Retina (tissue), 1 donor: ENCODE measurements at places on chromosomes 12 and 14.

GRCh38 chr14:54369343-54369742 lies 27.5 kb upstream of the CDKN3 start:
- DNase-seq = no peak

DNA sequence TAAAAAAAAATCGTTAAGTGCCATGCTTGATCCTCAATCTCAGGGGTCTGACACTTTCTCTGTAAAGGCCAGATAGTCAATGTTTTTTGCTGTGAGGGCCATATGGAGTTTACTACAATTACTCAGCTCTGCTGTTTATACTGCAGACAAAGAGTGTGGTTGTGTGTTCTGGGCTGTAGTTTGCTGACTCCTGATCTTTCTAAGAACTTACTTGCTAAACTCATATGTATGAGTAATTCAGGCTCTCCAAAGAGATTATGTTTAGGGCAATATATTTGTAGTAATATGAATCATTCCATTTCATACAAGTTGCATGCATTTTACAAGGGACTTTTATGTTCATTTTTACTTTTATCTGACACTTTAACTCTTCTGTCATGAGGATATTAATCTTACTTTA lies 188.2 kb downstream of the TMTC2 start:
- DNase-seq = no peak

DNA sequence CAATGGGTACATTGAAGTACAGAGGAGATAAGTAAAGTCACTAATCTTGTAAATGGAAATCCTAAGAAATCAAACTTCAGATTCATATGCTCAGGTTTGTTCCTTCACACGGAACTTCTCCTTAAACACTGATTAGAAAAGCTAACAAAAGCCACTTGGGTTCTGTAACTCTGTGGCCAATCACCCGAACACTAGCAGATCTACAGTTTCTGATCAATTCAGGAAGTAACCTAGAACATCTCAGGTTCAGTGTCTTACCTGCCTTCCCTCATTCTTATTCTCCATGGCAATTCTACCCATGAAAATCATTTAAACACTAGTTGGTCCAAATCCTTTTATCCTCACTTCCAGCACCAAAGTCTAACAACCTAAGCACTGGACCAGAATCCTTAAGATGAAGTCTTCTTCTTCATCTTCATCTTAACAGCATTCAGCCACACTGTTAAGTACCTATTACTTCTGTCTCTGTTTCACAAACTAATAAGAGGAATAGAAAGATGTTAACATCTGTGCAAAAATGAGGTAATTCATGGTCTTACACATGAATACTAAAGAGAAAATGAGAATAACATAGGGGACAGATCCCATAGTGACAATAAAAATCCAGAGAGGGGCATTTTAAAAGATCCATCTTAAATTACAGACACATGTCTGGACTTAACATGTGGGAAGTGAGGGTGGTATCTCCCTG lies 184.5 kb downstream of the SSPN start:
- no peak for DNase-seq

DNA sequence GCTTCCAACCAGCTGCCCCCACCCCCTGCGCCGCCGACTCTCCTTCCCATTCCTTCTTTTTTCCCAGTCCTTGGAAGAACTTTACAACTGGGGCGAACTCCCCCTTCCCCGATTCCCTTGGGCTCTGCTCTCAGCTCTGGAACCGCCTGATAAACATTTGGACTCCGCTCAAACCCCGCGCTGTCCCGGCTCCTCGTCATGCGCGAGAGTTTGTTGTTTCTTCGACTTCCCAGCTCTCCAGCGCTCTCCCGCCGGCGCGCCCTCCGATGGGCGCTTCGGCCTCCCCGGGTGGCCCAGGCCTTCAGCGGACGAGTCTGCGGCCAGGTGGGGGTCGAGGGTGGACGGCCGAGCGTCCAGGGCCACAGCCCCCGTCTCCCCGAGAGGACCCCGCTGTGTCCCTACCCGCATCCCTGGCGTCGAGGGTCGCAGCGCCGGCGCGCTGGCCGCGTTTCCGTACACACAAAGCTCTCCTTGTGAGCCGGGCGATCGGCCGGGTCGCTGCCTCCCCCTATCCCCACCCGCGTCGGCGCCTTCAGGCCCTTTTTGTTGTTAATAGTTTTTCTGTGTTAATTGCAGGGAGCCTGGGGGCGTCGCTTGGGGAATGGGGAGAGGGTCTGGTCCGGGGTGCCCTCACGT lies 847 bp downstream of the MMP14 start:
- DNase-seq = peak; percentile 84

DNA sequence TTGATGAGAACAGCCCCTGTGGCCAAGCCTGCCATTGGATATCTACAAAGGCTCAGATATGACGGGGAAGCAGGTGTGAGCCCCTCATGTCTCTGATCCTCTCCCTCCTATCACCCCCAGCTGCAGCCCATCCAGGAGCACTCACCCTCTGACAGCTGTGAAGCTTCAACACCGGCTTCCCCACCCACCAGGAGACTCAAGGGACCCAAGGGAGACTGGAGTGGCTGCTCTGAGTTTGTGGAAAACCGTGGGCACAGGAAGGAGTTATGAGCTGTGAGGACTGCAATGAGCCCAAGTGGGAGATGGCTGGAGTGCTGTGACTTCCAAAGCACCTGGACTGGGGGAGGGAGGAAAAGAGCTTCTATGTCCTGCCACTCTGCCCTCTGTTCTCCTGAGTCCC lies 7.9 kb downstream of the IFI27L2 start:
- no peak for DNase-seq

GRCh38 chr12:45402288-45402687 lies 186.4 kb downstream of the ANO6 start:
- DNase-seq = no peak

GRCh38 chr14:24607081-24607480 lies 2.4 kb downstream of the GZMH start:
- no peak for DNase-seq

DNA sequence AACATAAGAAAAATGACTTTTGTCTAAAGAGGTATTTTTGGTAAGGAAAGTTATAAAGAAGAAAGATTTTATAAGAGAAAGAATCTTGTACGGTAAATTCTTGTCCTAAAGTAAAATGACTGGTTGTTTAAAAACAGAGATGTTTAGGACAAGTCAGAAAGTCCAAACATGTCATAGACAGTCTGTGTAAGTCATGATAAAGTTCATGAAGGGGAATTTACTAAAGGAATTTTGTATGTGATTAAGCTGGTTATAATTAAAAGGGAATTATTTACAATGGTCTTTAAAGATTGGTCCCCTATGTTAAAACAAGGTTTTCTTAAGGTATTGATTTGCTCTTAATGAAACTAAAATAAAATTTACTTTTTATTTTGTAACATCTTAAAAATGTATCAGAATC lies 269.4 kb upstream of the CCDC196 start:
- DNase-seq = no peak

- no peak for DNase-seq
These were observed 11.6 kb downstream of the CHST11 start for GRCh38 chr12:104468371-104468770.

GRCh38 chr12:54419088-54419887 lies at the start of gene ITGA5:
ITGA5 (minus strand) TSS chr12:54419266; CDS start chr12:54419198, 68 bp downstream.
- peak; percentile 42 for DNase-seq

DNA sequence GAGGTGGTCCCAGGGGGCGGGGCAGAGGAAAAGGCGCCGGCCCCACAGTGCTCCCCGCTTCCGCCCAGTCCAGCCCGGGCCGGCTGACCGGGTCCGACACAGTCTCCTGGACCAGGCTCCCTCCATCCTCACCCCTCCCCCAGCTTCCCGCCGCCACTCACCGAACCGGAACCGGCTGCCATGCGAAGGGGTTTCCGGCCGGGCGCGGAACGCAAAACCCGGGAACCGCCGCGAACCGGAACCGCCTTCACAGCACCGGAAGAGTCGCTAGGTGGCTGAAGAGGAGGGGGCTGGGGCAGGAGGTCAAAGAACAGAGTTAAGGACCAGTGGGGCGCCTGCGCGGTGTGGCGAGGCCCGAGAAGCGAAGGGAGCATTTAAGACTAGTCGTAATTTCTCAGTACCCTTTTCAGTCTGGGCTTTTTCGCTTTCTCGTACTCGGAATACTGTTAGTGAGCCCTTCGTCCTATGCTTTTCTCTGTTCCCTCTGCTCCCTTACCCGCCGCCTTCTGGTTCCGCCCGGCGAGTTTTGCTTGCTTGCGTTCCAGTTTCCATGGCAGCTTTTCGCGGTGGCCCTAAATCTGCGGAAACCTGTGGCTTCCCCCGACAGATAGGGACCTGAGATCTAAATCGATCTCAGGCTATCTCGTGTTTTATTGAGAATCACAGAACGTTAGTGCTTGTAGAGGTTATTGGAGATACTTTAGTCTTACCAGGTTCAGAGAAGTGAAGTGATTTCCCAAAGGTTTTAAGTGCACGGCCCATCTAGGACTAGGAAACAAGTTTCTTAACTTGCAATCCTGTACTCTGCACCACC lies at the start of gene SENP1:
TSS of gene SENP1 (minus strand) at position 213 of the 814 bp plus-strand sequence. CDS start 4,607 bp downstream, outside the sequence.
- peak; percentile 98 for DNase-seq

- DNase-seq = no peak
These were observed 35.4 kb downstream of the ZDHHC17 start for GRCh38 chr12:76799362-76799761.

- no peak for DNase-seq
These were observed 31.9 kb downstream of the ERG28 start for GRCh38 chr14:75628816-75629215.

DNA sequence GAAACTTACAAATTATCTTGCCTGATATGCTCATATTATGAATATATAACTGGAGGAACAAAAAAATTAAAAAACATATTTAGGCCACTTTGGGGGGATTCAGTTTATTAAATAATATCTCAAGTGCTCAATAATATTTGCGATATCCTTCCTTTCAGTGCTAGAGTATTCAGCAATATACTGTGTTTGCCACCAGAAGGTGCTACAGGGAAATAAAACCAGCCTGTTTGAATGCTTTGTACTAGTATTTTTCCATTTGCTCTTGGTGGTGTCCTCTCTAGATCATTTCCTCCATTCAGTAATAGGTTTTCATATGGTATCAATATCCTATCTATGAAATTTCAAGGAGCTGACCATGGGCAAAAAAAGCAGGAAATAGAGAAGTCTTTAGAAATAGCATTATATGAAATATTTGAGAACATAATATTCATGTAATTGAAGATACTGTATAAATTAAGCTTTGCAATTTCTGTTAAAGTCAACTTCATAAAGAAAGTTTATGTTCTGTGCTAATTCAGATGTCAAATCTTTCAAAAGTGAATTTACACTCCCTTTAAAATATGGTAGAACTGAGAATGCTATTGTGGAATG lies 106.2 kb upstream of the NAV3 start:
- DNase-seq = no peak

- DNase-seq = peak; percentile 91
These were observed 50.8 kb upstream of the ZFP36L1 start for GRCh38 chr14:68843471-68844209.

- DNase-seq = no peak
These were observed 196.9 kb downstream of the KITLG start for GRCh38 chr12:88383405-88383804.

- no peak for DNase-seq
These were observed 85.4 kb upstream of the MANSC4 start for GRCh38 chr12:27865421-27865820.

DNA sequence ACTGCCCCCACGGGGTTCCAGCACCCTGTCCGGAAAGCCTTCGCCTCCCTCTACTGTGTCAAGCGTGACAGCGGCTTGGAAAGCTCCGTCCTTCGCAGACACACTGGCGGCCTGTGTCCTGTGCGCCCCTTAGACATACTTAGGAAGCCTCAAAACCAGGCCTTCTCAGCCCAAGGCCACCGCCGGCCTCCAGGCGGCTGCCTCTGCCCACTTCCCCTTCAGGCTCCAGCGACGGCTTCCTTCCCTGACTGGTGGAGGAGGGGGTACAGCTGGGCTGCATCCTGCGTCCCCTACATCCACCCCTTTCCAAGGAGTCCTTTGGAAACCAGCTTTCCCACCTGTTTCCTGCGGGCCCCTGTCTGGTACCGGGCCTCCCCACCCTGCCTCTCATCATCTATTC lies 2.5 kb upstream of the CACNA2D4 start:
- peak; percentile 1 for DNase-seq

DNA sequence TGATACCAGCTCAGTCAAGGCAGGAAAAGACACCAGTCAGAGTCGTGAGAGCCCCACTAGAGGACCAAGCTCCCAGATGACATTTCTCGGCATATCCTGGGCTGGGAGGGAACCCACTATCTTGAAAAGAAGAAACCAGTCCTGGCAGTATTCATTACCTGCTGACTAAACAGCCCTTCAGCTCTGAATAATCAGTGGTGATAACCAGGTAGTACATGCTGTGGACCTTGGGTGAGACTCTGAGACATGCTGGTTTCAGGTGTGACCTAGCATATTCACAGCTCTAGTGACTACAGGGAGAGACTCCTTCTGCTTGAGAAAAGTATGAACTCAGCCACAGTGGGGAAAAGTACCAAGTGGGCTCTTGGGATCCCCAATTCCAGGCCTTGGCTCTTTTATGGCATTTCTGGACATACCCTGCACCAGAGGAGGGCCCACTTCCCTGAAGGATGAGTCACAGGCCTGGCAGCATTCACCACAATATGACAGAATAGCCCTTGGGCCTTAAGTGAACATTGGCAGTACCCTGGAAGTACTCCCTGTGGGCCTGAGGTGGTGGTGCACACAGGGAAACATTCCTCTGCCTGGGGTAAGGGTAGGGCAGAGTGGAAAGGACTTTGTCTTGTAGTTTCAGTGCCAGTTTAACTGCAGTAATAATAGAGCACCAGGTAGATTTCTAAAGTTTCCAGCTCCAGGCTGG lies 82.6 kb upstream of the SLC38A4 start:
- no peak for DNase-seq

- DNase-seq = no peak
These were observed 114.1 kb upstream of the PRMT8 start for GRCh38 chr12:3376779-3377455.

GRCh38 chr14:54922598-54922997 lies 20.0 kb upstream of the GCH1 start:
- no peak for DNase-seq

DNA sequence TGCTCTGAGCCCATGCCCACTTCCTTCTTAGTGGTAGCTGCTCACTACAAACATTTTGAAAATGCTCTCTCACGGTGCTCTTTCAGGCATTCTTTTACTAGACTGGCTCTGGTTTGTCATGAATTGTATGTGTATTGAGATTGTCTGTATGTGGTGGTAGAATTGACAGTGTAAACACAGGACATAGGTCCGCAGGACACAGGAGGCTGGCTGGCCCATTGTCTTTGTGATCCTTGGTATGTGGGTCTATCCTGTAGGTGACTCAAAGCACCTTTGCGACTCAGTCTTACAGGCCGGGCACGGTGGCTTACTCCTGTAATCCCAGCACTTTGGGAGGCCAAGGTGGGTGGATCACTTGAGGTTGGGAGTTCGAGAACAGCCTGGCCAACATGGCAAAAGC lies 250.9 kb downstream of the C12orf75 start:
- no peak for DNase-seq

GRCh38 chr12:7090222-7090998 lies 1.8 kb downstream of the C1R start:
- DNase-seq = peak; percentile 21

DNA sequence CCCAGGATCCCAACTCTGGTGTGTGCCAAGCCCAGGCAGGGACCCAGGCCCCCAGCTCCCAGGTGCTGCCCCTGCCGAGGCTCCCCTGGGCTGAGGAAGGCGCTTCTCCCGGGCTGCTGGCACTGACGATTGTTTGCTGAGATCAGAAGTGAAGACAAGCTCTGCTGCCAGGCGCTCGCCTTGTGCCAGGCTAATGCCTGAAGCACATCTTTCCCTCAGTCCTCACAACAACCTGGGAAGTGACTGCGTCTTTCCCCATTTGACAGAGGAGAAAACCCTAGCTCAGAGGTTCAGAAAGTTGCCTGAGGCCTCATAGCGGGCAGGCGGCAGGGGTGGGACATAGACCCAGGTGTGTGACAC lies 36.8 kb downstream of the ANKRD9 start:
- DNase-seq = no peak

GRCh38 chr14:83885837-83886293 lies 1644.1 kb upstream of the FLRT2 start:
- DNase-seq = no peak

- no peak for DNase-seq
These were observed 136.5 kb upstream of the AMIGO2 start for GRCh38 chr12:47216150-47216677.
